ENCODE measurements at places on chromosomes 12 and 14. TPM values are rescaled to one million over a fixed set of nuclear protein-coding genes. Genes with fewer than 3 reads are reported as not detected.

DLK1 gene
- total RNA-seq = not detected

KCNJ8 gene
- not detected for total RNA-seq

KRT6C gene
- 0.07 TPM for total RNA-seq

ARHGAP5 gene
- 37.4 TPM for total RNA-seq

PTCSC3 gene
- not detected for total RNA-seq

SOAT2 gene
- not detected for total RNA-seq

MYO1H gene
- not detected for total RNA-seq

BBOF1 gene
- total RNA-seq = 1.3 TPM

DDIT3 gene
- total RNA-seq = 12.6 TPM

VASH1 gene
- 104 TPM for total RNA-seq

KCNC2 gene
- total RNA-seq = not detected

TMEM106C gene
- total RNA-seq = 85.5 TPM

CLEC4C gene
- total RNA-seq = not detected

FOXA1 gene
- 0.07 TPM for total RNA-seq

KRT4 gene
- not detected for total RNA-seq

NRIP2 gene
- not detected for total RNA-seq

AMHR2 gene
- total RNA-seq = not detected

PMEL gene
- total RNA-seq = 0.33 TPM

PNN gene
- 32.9 TPM for total RNA-seq

TMPRSS12 gene
- total RNA-seq = not detected

NANOG gene
- total RNA-seq = not detected

HOXC12 gene
- total RNA-seq = not detected

AICDA gene
- total RNA-seq = not detected

CNTN1 gene
- total RNA-seq = 0.79 TPM

EPS8 gene
- total RNA-seq = 35.0 TPM

AQP6 gene
- not detected for total RNA-seq

PIWIL1 gene
- not detected for total RNA-seq

MYBPC1 gene
- not detected for total RNA-seq

SCN8A gene
- 30.7 TPM for total RNA-seq

TTC9 gene
- 0.13 TPM for total RNA-seq

VPS29 gene
- 70.8 TPM for total RNA-seq

GARIN6 gene
- not detected for total RNA-seq

ZNF410 gene
- total RNA-seq = 56.8 TPM

SLC25A21 gene
- total RNA-seq = 2.2 TPM

BMAL2 gene
- 65.4 TPM for total RNA-seq

ITGB7 gene
- total RNA-seq = 0.42 TPM

HAL gene
- total RNA-seq = 0.11 TPM

FZD10 gene
- not detected for total RNA-seq

LRFN5 gene
- 0.14 TPM for total RNA-seq

MORN3 gene
- total RNA-seq = 1.6 TPM

P2RX7 gene
- total RNA-seq = 7.6 TPM

NFATC4 gene
- 19.1 TPM for total RNA-seq

RNASE7 gene
- total RNA-seq = not detected

ARMH4 gene
- 2.1 TPM for total RNA-seq

NGB gene
- total RNA-seq = not detected

AQP2 gene
- not detected for total RNA-seq

GUCY2C gene
- total RNA-seq = not detected

GPR162 gene
- total RNA-seq = 9.0 TPM

RPL10L gene
- not detected for total RNA-seq

DTX1 gene
- not detected for total RNA-seq

KRT6B gene
- 0.18 TPM for total RNA-seq

LRRC43 gene
- total RNA-seq = 2.2 TPM

SIX6 gene
- total RNA-seq = not detected

CDCA3 gene
- total RNA-seq = 11.0 TPM
